SK-N-DZ (cell line): ENCODE measurements at places on chromosomes 2 and 18.

DNA sequence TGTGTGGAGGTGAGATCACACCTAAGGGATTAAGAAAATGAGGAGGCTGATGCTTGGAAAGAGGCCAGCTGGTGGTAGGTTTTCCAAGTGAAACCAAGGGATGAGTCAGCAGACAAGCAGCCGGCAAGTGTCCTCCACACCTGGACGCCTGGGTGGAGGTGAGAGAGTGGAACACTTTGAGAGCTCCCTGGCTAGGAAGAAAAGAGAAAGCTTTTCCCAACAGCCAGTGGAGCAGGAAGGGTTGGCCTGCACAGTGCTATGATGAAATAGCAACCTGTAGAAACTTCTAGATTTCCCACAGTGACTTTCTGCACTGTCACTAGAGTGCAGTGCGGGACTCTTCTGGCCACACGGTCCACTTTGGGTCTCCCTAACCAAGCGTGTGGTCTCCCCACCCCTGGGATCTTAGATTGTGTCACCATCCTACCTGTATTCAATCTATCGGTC lies 19.6 kb upstream of the IL37 start:
- no peak for DNase-seq

- DNase-seq, result no peak
Observed at GRCh38 chr18:48940854-48941611, 9.7 kb downstream of the SMAD7 start.

DNA sequence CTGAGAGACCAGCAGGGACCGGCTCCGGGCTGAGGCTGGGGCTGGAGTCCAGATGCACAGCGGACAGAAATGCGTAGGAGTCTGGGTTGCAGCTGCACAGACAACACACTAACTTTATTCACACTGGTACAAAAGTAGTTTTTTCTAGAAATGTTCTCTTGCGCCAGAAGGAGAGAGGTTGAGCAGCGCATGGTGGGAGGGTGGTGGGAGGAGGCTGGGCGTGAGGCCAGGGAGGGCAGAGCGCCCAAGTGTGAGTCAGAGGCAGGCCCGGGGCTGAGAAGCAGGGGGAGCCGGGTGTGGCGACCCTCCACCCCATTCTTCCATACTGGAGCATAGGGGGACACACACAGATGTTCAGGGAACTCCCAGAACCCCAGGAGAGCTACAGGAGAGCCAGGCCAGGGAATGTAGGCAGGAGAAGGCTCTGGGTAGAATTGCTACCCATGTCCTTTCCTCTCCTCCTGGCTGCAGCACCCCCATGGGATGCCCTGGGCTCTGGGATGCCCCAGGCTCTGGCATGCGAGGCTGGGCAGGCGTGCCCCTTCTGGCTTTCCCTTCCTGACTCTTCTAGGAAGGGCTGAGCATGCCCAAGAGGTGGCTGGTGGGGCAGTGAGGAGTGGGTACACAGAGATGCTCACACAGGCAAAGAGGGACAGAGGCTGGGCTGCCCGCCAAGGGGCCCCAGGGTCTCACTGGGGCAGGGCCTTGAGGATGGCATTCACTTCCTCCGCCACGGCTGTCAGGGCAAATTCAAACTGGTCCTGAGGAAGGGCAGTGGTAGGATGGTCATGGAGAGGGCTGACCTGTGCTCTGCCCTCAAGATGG lies 10.6 kb downstream of the DNAJB2 start:
- DNase-seq, result no peak

GRCh38 chr2:237097911-237098702 lies 12.4 kb downstream of the COPS8 start:
- DNase-seq, result no peak

GRCh38 chr2:121565389-121566250 lies 34.9 kb downstream of the RNU4ATAC start:
- DNase-seq, result no peak

DNA sequence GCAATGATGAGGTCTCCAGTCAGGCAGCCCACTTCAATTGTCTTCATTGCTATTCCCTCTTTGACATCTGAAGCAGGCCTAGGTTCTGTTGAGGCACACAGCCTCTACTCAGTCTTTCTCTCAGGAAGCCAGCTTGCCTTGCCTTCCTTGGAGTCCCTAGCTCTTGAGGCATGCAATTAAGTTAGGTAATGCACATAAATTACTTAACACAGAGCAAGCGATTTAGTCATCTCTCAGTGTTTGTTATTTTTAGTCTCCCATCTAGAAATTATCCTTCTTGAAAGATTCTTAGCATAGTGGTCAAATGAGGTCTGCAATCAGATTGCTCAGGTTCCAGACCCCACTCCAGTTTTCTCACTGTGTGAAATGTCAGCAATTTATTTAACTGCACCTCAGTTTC lies 32.0 kb downstream of the SULT1C4 start:
- DNase-seq, result no peak
